ENCODE measurements at places on chromosomes 12 and 14.

DNA sequence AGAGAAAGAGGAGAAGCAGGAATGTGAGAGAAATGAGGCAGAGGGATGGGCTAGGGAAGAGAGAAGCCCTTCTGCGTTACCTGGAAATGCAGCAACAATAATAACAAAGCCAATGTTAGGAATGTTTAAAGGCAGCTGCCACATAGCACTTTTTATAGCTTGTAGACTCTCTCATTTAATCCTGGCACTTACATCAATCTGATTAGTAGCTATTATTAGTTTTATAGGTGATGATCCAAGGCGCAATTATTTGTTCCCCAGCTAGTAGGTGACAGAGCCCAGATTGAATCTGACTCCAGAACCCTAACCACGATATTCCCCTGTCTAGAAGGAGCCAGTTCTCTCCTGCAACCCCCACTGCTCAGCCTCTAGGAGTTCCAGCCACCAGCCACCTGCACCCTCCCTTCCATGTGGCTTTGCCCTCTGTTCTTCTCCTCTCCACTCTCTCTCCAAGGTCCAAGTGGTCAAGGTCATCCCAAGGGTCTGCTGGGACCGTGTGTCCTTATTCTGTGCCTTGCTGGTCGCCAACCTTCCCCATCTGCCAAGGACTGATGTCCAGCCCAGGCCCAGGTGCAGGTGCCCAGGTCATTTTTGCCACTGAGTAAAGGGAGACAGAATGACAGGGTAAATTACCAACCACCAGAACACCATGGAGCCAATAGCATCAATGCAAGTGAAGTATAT lies 29.4 kb upstream of the CIPC start:
- no peak for DNase-seq

DNA sequence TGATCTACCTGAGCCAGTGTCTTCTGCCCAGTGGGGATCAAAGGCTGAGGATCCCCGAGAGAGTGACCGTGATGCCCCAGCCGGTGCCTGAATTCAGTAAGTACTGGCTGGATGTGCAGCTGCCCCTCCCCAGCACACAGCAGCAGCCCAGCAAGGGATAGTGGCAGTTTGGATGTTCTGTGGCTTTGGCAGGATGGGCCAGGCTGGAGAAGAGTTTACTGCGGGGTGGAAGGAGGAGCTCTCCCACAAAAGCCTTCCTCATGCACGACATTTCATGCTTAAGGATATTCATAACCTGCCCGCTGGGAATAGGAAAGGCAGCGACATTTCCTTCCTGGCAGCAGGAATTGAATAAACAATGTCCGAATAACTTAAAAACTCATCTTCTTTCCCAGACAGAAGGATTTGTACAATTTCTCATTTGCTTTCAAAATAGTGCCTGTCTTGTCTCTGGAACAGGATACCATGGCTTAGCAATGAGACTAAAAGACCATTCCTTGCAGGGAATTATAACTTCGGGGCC lies 135.6 kb upstream of the PRMT8 start:
- no peak for DNase-seq

GRCh38 chr14:88452231-88452630 lies 66.8 kb downstream of the SPATA7 start:
- DNase-seq = no peak

- no peak for DNase-seq
These were observed 24.5 kb downstream of the MMP17 start for GRCh38 chr12:131852551-131853299.

DNA sequence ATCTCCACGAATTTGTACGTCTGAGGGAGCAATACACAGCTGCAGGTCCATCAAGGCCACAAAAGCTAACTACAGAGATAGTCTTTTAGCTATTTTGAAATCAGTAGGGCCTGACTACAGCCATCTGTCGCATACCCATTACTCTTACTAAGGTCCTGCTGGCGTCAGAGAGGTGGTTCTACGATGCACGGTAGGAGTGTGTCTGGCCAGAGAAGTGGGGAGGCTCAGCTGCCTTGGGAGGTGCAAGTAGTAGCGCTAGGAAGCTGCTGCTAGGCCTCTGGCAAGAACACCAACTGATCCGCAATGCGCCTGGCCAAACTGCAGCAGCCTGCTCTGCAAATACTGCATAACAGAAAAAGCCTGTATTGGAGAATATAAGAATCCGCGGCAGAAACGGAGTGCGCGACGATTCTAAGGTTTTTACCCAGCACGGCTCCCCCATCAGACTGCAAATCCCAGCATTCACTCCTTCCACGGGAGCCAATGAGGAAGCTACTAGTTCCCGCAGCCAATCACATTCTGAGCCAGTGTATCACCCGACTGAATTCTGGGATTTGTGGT lies 743 bp upstream of the CAND1 start:
- DNase-seq = peak; percentile 96

- DNase-seq = no peak
These were observed 1.2 kb upstream of the C14orf180 start for GRCh38 chr14:104578321-104578720.

GRCh38 chr14:99737451-99737951 lies 53.4 kb downstream of the CYP46A1 start:
- no peak for DNase-seq

GRCh38 chr12:57738661-57739237 lies at the start of gene AGAP2:
TSS of gene AGAP2 (minus strand) at chr12:57738742. CDS start at chr12:57738246, 496 bp downstream.
- no peak for DNase-seq

GRCh38 chr12:98229540-98229924 lies 285.9 kb upstream of the TMPO start:
- no peak for DNase-seq

DNA sequence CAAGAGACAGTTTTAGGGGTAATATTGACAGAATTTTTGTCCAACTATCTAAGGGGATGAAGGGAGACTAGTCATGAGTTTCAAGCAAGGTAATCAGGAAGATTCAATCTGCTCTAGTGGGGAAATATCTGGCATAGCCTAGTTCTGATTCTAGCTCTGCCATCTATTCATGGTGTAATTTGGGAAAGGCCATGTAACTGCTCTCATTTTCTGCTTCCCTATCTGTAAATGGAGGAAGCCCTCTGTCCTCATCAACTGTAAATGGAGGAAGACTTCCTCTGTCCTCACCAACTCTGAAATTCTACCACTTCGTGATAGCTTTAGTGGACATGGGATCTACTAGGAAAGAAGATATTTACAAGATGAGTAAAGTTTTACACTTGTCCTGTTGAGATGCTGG lies 37.9 kb downstream of the BHLHE41 start:
- DNase-seq = no peak

DNA sequence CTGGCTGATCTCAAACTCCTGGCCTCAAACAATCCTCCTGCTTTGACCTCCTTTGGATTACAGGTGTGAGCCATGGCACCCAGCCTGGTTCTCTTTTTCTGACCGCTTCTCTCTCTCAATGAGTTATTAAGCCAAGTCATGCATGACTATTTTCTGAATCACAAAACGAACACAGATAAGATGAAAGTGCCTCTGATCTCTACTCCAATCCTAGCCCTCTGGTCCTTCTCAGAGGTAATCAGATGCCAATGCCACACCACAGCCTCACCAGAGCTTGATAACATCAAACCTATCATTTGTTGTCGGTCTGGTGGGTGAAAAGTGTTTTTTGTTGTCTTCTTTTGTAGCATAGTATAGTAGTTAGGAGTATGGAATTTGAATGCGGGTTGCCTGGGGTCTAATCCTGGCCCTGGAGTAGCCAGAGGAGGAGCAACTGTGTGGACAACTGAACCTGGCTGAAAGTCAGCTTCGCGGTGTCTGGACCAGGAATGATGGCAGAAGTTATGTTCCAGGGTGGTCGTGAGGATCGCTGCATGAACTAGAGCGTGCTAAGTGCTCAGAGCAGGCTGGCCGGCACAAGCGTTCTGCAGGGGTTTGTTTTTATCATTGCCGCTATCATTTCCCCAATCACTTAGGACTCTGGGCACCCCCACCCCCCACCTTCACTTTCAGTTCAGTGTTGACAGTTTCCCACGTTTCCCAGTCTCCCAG lies 77.9 kb downstream of the SPRING1 start:
- no peak for DNase-seq

DNA sequence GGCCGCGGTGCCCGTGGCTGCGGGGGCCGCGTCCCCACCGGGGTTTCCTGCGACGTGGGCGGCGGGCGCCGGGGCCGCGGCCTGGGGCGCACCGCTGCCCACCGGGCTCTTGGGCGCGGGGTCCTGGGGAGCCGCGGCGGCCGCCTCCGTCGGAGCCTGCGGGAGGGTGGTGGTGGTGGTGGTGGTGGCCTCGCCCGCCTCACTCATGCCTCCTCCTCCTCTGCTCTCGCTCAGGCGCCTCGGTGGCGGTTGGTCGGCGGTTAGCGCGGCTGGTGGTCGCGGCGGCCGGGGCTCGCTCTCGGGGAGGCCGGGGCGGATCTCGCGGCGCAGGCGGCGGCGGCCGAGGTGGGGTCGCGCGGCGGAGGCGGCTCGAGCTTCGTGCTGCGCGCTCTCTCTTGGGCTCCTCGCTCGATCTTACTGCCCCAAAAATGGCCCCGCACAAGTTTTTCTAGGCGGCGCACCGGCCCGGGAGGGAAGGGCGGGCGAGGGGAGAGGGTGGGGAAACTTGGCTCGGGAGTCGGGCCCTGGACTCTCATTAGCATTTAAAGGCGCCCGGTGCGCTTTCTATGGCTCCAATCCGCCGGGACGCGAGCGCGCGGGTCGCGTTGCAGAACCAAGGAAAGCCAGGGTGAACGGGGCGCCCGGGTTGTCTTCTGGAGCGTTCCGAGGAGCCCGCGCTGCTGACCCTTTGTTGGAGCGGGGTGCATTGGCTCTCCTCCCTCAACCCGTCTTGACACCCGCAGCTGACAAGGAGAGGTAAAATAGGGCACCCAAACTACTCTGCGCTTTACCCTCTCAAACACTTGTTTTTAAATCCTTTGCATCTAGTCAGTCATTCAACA lies at the start of gene YBX3:
YBX3 (minus strand) TSS at position 419 of the 842 bp plus-strand sequence; CDS start at position 207, 212 bp downstream.
- no peak for DNase-seq

- DNase-seq = no peak
These were observed 3.6 kb downstream of the PAPLN start for GRCh38 chr14:73240816-73241480.

- no peak for DNase-seq
These were observed 105.1 kb upstream of the DIO2 start for GRCh38 chr14:80316441-80316840.

- no peak for DNase-seq
These were observed 10.0 kb downstream of the SEL1L start for GRCh38 chr14:81523616-81524015.

DNA sequence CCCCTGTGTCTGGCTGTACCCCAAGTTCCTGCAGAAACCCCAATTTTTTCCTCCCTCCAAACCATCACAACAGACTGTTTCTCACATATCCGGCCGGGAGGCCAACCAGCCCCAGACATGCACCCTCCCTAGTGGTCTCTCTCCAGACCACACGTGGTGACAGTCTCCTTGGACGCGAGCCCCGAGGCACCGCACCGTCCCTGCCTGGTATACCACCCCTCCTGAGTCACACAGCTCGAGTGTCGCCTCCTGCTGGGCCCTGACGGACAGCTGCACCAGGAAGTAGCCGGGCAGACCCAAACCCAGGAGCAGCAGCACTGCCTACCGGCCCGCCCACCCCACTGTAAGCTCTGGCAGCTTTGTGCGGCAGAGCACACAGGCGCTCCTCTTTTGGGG lies 97.4 kb downstream of the RFLNA start:
- DNase-seq = no peak

GRCh38 chr12:132651444-132652100 lies 33.0 kb downstream of the P2RX2 start:
- no peak for DNase-seq

GRCh38 chr12:10936506-10936905 lies 2.6 kb downstream of the TAS2R14 start:
- DNase-seq = no peak

GRCh38 chr12:47808050-47808449 lies 11.7 kb downstream of the HDAC7 start:
- peak; percentile 73 for DNase-seq

GRCh38 chr12:47989023-47989417 lies 15.3 kb downstream of the COL2A1 start:
- no peak for DNase-seq

GRCh38 chr12:10242539-10242938 lies 29.9 kb downstream of the GABARAPL1 start:
- DNase-seq = no peak

- no peak for DNase-seq
These were observed 56.3 kb upstream of the KICS2 start for GRCh38 chr12:64278421-64278820.

DNA sequence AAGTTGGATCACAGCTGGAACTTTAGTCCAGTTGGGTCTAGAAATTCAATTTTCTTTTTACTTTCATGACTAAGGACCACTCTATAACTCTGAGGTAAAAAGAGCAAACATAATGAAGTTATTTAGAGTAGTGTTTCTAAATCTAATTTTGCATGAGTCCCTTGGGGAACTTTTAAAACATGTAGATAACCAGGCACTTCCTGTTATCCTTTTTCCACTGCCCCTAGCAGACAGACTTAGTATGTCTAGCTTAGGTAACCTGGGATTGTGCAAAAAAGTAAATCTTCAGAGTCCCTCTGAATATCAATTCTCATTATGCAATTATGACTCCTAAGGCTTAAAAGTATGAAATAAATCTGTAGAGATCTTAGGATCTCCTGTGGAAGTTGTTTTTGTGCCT lies 371.2 kb downstream of the DIO2 start:
- no peak for DNase-seq
